ENCODE measurements at places on chromosomes 13 and 19. TPM values are rescaled to one million over a fixed set of nuclear protein-coding genes. Genes with fewer than 3 reads are reported as not detected.

The ZNF583 gene
- 7.2 TPM for total RNA-seq

GRCh38 chr19:30966486-30966885 lies 382.8 kb downstream of the TSHZ3 start:
- no peak for DNase-seq

- no peak for DNase-seq
Observed at GRCh38 chr19:38848299-38849146, 1.3 kb downstream of the HNRNPL start.

- DNase-seq, result no peak
Observed at GRCh38 chr19:49615861-49616260, 24.1 kb downstream of the RRAS start.

DNA sequence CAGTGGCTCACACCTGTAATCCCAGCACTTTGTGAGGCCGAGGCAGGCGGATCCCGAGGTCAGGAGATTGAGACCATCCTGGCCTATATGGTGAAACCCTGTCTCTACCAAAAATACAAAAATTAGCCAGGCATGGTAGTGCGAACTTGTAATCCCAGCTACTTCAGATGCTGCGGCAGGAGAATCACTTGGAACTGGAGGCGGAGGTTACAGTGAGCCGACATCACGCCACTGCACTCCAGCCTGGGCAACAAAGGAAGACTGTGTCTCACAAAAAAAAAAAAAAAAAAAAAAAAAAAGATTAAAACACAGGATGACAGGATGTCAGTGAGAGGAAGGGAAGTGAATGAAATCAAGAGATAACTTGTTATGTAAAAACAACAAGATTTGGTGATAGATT lies 1158.5 kb downstream of the PCDH9 start:
- DNase-seq, result no peak

- DNase-seq, result no peak
Observed at GRCh38 chr13:98405690-98406344, 171.1 kb downstream of the STK24 start.

DNA sequence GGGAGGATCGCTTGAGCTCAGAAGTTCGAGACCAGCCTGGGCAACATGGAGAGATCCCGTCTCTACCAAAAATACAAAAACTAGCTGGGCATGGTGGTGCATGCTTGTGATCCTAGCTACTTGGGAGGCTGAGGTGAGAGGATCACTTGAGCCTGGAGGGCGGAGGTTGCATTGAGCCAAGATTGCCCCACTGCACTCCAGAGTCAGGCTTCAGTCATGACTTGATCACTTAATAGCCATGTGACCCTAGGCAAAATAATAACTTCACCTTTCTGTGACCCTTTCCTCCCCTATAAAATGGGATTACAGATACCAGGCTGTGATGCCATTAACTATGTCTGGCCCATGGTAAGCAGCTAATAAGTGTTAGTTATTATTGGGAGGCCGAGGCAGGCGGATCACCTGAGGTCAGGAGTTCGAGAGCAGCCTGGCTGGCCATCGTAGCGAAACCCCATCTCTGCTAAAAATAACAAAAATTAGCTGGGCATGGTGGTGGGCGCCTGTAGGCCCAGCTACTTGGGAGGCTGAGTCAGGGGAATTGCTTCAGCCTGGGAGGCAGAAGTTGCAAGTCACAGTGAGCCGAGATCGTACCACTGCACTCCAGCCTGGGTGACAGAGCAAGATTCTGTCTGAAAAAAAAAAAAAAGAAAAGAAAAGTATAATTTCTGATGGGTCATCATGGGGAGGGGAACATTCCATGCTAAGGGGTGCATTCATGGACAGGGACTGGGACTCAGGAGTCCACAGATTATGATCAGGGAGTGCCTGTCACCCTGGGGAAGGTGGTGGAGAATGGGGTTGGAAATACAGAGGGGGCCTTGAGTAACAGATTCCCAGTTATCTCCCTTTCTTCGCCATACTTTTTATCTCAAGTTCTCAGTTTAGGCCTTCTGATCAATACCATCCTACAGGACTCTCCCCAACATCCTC lies 15.5 kb downstream of the TPM4 start:
- DNase-seq, result no peak

DNA sequence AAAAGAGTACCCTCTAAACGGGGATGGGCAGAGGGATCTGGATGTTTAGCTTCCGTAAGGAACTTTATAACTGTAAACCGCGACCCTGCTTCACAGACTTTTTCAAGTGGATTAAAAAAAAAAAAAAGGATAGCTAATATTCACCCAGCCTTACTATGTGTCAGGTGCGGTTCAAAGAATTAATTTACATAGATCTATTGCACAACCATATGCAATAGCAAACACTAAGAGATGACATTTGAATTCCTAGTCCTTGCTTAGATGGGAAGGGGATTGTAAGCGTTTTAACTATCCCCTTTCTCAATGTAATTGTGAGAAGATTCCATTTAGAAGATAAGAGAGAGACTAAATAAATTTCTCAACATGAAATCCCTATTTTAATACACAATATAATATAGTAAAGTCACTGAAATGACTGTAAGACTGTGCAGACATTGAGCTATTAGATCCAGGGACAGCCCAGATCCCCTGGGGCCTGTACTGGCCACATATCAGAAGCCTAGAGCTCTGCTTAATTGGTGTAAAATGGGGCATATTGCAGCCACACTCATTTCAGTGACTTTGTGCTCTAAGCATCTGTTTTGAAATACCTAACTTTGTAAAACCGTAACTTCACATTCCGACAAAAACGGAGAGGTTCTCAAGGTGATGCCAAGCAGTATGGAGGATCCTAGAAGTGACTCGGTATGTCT lies 13.6 kb downstream of the LATS2 start:
- DNase-seq, result peak; percentile 54

All from renal cortical epithelial cell (primary cell).